ENCODE measurements at places on chromosomes 5 and 9. TPM values are rescaled to one million over a fixed set of nuclear protein-coding genes. Genes with fewer than 3 reads are reported as not detected.
A peak's percentile ranks its signal among the peaks of the same experiment; 100 is the strongest.

Gene ST8SIA4
- total RNA-seq: 7.2 TPM

DNA sequence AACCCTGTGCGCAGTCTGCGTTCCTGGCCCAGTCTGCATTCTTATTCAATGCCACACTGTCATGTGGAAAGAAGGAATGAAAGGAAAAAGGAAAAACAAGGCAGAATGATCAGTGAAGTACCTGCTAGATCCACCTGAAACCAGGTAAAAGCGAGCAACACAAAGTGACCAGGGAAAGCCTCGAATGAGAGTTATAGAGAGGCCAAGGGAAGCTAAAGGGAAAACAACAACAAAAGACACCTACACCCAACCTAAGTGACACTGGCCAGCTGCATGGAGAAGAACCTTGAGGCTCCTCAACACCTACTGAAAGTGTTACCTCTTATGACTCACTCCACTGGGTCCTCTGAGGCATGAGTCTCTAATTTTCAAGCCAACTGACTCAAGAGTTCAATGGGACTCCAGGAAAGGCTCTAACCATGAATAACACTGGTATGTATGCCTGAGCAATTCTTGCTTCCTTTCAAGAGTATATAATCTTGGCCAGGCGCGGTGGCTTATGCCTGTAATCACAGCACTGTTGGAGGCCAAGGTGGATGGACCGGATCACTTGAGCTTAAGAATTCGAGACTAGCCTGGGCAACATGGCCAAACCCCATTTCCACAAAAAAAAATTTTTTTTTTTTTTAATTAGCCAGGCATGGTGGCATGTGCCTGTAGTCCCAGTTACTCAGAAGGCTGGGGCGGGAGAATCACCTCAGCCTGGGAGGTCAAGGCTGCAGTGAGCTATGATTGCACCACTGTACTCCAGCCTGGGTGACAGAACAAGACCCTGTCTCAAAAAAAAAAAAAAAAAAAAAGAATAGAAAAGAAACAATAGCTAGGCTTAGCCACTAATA, 29.0 kb downstream of the MTMR12 start:
- no peak overlapping the region for H3K27ac ChIP-seq
- no peaks in the 10 kb centered on the region for H3K36me3 ChIP-seq
- H3K4me1 ChIP-seq: peaks cover 8% of the 10 kb centered on the region
- peak; percentile 35 for DNase-seq
- H3K4me3 ChIP-seq: no peak overlapping the region

DNA sequence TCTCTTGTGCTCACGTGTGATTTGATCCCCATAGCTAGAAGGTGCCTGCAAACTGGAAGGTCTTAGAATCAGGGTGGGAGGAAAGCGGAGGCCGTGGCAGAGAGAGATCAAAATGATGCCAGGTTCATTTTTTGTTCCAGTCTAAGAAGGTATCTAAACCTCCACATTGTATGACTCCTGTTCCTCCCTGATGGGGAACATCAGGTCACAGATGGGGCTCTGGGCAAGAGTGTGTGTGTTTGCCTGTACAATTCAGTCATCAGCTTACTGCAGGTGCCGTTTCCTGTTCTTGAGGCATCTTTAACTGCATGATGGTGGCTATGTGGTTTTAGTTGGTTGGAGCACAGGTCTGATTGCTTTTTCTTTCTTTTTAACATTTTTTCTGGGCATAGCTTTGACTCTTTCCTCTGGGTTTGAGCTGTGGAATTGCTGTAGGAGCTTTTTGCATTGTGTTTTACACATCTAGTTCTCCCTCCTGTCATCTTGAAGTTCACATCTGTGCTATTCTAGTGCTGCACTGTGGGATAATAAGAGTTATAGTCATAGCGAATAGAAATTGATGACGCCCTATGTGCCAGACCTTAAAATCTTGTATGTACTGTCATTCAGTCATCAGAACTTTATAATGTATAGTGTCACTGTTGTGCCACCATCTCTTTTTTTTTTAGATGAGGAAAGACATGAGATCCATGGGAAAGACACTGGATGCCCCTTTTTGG, 30.8 kb downstream of the ARHGAP26 start:
- no peak overlapping the region for H3K4me3 ChIP-seq
- H3K27me3 ChIP-seq: no peaks in the 10 kb centered on the region
- DNase-seq: no peak
- H3K27ac ChIP-seq: no peak overlapping the region
- H3K4me1 ChIP-seq: peaks cover 27% of the 10 kb centered on the region

- no peaks in the 10 kb centered on the region for H3K27me3 ChIP-seq
- no peaks in the 10 kb centered on the region for H3K4me1 ChIP-seq
- DNase-seq: no peak
- no peaks in the 10 kb centered on the region for H3K36me3 ChIP-seq
- no peak overlapping the region for H3K4me3 ChIP-seq
These were observed 99.6 kb downstream of the BASP1 start for GRCh38 chr5:17316970-17317459.

- no peaks in the 10 kb centered on the region for H3K36me3 ChIP-seq
- H3K4me3 ChIP-seq: no peak overlapping the region
- no peaks in the 10 kb centered on the region for H3K4me1 ChIP-seq
- no peaks in the 10 kb centered on the region for H3K27me3 ChIP-seq
- DNase-seq: no peak
- no peak overlapping the region for H3K27ac ChIP-seq
These were observed 271.6 kb downstream of the PLK2 start for GRCh38 chr5:58188262-58188651.

DNA sequence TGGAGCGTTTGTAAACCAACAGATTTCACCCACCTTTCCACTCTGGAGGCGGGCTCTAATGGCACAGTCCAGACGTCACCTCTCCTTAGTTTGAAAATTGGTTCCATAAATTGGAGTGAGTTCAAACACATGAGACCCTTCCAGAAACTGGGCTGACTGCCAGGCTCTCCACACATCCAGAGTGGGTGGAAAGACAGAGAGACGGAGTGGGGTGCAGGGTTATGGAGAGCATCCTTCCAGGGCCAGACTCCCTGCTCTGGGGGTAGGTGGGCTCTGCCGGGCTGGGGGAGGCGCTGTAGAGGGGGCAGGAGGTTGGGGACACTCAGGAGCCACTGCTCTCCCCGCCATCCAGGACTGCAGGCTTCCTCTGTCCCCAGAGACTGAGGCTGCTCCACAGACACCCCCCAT, 104.7 kb upstream of the PHYKPL start:
- no peak overlapping the region for H3K27ac ChIP-seq
- no peaks in the 10 kb centered on the region for H3K27me3 ChIP-seq
- H3K4me1 ChIP-seq: no peaks in the 10 kb centered on the region
- H3K36me3 ChIP-seq: no peaks in the 10 kb centered on the region
- no peak overlapping the region for H3K4me3 ChIP-seq

GRCh38 chr5:135426102-135427082, 20.8 kb downstream of the DCANP1 start:
- H3K27ac ChIP-seq: no peak overlapping the region
- no peak overlapping the region for H3K4me3 ChIP-seq
- DNase-seq: no peak
- no peaks in the 10 kb centered on the region for H3K4me1 ChIP-seq
- H3K36me3 ChIP-seq: no peaks in the 10 kb centered on the region

GRCh38 chr5:39570403-39571027, 145.7 kb upstream of the DAB2 start:
- H3K4me1 ChIP-seq: no peaks in the 10 kb centered on the region
- no peaks in the 10 kb centered on the region for H3K27me3 ChIP-seq
- no peaks in the 10 kb centered on the region for H3K36me3 ChIP-seq
- no peak overlapping the region for H3K27ac ChIP-seq

Gene SHISAL2B
- not detected for total RNA-seq

GRCh38 chr9:10704720-10705119, 91.9 kb upstream of the PTPRD start:
- no peaks in the 10 kb centered on the region for H3K36me3 ChIP-seq
- H3K4me3 ChIP-seq: no peak overlapping the region
- DNase-seq: no peak
- no peaks in the 10 kb centered on the region for H3K27me3 ChIP-seq
- no peak overlapping the region for H3K27ac ChIP-seq
- H3K4me1 ChIP-seq: no peaks in the 10 kb centered on the region

Gene DRD1
- 1.3 TPM for total RNA-seq

DNA sequence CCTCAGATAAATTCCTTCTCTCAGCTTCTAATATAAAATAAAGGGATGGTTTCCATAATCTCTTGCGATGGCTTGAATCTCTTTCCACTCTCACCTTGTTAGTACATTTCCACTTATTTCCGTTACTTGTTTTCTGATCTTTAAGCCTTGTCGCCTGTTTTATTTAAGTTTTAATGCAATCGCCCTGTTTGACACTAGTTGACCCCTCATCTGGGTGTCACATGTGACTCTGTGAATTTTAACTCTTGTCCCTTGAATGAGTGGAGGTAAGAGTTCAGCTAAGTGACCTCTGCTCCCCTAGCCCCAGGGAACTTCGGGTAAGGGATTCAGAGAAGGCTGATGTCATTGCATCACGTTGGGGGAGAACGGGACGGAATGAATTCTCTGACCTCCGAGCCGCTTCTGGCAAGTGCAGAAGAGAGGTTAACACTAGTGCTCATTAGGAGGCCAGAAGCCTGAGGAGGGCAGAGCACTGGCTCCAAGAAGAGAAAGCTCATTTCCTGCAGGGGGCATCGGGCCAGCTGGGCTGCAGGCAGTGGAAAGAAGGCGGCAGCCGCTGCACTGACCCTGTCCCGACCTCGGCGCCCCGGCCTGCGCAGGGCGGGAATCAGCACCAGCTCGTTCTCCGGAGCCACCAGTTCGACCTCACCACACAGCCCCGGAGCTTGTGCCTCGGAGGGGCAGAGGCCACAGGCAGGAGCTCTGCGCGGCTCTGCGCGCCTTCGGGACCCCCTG, 569 bp downstream of the HINT2 start:
- H3K4me1 ChIP-seq: peaks cover 19% of the 10 kb centered on the region
- no peaks in the 10 kb centered on the region for H3K36me3 ChIP-seq
- H3K27me3 ChIP-seq: no peaks in the 10 kb centered on the region
- peak overlapping the region; percentile 98 for H3K27ac ChIP-seq
- H3K4me3 ChIP-seq: peak overlapping the region; percentile 77
- DNase-seq: peak; percentile 81

Gene LCN15
- not detected for total RNA-seq

DNA sequence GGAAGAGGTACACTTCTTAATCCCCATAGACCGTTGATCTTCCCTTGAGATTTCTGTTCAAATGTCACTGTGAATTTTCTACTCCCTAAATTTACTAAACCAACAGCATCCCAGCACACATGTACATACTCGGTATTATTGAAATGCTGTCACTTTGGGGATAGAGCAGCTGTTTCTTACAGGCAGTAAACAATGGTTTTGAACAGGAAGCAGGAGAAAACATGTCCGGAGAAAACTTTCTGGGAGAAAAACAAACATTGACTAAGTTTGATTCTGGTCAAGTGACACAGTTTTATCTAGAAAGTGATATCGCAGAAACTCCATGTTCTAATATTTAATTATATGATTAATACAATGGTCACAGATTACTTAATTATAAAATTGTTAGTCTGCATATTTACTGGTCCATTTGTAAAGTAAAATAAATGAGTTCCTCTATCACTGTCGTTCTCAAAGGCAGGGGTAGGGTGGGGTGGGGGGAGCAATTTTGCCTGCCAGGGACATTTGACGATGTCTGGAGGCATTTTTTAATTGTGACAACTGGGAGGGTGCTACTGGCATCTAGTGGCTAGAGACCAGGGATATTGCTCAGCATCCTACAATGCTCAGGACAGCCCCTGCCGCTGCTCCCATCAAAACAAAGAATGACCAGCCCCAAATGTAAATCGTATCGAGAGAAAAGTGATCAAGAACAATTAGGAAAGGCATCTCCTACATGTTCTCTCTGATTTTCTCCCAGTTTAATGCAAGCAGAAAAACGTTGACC, 12.2 kb downstream of the TAS2R1 start:
- no peaks in the 10 kb centered on the region for H3K36me3 ChIP-seq
- no peaks in the 10 kb centered on the region for H3K27me3 ChIP-seq
- H3K4me3 ChIP-seq: no peak overlapping the region

Gene GRAMD2B
- total RNA-seq: 30.6 TPM
